Activated CD4-positive, alpha-beta T cell treated with anti-CD3 and anti-CD28 coated beads, Interleukin-2, amount 50 U/mL, for 24 hours (primary cell): ENCODE measurements at places on chromosomes 3 and 15.

- no peak for DNase-seq
Observed at GRCh38 chr3:160393346-160394008, 5.5 kb downstream of the IFT80 start.

- DNase-seq: no peak
Observed at GRCh38 chr15:85625166-85625830, 169.4 kb downstream of the KLHL25 start.

DNA sequence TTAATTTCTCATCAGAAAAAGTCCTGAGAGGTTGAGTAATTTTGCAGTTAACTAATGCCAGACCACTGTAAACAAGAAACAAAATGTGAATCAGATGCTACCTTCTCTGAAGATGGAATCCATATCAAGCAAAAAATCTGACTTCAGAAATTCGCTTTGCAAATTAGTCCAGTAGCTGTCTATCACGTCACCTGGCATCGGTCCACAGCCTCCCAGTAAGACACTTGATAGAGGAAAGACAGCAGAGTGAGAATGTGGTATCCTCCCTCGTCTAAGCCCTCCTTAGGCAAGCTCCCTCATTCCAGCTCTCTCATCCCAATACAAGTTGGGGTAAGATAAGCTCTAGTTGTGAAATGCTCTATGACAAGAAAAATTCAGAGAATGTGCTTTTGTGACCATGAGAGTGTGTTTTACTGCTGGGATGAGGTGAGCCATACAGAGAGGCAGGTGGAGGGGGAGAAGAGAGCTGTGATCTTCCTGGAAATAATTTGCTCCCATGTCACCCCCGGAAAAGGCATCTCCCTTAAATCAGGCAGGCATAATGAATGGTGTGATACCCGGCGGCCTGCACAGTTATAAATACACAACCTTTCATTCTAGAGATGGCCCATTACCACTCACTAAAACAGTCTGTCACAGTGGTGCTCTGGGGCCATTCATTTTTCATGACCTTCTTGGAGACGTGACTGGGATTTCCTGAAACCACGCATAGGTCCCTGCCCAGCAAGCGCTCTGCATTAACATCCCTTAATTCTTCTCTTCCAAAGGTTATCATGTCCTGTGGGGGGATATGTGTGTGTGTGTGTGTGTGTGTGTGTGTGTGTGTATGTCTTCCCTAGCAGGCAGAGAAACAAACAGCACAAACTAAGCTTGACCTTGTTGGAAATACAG is 602.0 kb upstream of the KCNMB2 start:
- no peak for DNase-seq

DNA sequence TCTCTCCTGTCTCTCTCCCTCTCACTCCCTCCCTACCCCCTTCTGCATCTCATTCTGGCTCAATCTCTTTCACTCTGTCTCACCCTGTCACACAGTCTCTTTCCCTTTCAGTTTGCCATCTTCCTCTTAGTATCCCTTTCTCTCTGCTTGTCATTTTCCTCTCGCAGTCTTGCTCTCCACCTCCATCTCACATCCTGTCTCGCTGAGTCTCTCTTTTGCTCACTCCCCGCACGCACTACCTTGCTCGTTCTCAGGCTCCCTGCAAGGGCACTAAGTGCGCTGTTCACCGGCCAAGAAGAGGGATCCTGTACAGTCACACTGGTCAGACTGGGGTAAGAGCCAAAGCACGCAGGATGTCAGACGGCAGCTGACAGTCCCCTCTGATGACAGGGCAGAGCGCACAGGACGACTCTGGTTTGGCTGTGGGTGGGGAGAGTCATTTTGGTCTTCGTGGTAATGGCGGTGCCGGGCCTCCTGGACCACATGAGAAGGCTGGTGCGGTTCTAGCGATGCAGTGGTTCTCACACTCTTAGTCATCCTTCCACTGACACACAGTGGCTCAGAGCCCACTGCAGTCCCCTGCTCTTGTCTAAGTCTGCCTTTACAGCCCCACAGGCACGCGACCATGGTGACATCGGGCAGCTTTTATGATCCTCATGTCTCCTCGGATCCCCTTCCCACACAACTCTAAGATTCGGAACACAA is 356.8 kb downstream of the FOXP1 start:
- peak; percentile 79 for DNase-seq

- DNase-seq: no peak
Observed at GRCh38 chr15:56468401-56468800, 3.5 kb upstream of the MNS1 start.

- no peak for DNase-seq
Observed at GRCh38 chr15:36707884-36708435, 128.5 kb downstream of the CDIN1 start.

- DNase-seq: no peak
Observed at GRCh38 chr3:150613034-150613433, 9.9 kb downstream of the SELENOT start.

DNA sequence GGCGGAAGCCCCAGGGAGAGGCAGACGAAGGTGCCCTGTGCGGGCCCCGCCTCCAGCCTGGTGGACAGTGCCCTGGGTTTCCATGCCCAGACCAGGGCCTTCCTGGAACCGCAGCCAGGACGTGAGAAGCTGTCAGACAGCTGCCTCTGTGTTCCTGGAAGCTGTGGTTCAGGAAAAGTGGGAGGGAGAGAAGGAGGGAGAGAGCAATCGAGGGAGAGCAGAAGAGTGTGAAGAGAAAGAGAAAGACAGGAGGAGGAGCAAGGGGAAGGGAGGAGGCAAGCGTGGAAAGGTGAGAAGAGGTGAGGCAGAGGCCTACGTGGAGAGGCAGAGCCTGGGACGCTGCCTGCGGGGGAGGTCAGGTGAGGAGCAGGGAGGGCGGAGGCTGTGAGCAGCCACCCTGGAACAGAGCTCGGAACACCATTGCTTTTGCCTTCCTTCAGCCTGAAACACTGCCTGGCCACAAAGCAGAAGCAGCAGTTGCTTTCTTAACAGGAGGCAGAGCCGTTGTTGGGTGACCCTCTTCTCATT is 18.6 kb downstream of the ZDHHC19 start:
- no peak for DNase-seq
